Cerebellum (tissue), 4 donors: ENCODE measurements at places on chromosomes 7 and 10.
A peak's percentile ranks its signal among the peaks of the same experiment; 100 is the strongest.

GRCh38 chr10:13349463-13350274 lies 1.6 kb upstream of the SEPHS1 start:
- no peak for DNase-seq

GRCh38 chr7:23471106-23471859 lies 992 bp upstream of the IGF2BP3 start:
- no peak for DNase-seq

DNA sequence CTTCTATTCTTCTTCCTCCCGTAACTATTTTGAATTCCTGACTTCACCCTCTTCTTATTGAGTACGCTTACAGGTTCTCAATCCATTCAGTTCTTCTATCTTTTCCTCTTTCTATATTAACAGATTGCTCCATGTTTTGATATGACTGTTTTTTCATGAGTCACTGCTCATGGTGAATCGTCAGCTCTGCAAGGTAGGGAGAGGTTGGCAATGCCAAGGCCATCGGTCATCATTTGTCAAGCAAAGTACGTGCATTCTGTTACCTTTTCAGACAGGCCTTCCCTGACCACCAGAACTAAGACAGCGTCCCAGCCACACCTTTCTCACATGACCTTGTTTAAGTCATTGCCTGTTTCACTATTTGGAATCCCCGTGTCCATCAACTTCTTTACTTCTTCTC lies 1001.9 kb upstream of the SORCS1 start:
- no peak for DNase-seq

GRCh38 chr7:24702755-24703154 lies 54.5 kb downstream of the GSDME start:
- no peak for DNase-seq

- no peak for DNase-seq
These were observed 20.3 kb downstream of the C10orf90 start for GRCh38 chr10:126650161-126650560.

GRCh38 chr10:100185364-100186252 lies at the start of gene ERLIN1:
Gene ERLIN1, minus strand, starts transcription at chr10:100186029. Its CDS starts 403 bp downstream, at chr10:100185626.
- DNase-seq: peak; percentile 92

DNA sequence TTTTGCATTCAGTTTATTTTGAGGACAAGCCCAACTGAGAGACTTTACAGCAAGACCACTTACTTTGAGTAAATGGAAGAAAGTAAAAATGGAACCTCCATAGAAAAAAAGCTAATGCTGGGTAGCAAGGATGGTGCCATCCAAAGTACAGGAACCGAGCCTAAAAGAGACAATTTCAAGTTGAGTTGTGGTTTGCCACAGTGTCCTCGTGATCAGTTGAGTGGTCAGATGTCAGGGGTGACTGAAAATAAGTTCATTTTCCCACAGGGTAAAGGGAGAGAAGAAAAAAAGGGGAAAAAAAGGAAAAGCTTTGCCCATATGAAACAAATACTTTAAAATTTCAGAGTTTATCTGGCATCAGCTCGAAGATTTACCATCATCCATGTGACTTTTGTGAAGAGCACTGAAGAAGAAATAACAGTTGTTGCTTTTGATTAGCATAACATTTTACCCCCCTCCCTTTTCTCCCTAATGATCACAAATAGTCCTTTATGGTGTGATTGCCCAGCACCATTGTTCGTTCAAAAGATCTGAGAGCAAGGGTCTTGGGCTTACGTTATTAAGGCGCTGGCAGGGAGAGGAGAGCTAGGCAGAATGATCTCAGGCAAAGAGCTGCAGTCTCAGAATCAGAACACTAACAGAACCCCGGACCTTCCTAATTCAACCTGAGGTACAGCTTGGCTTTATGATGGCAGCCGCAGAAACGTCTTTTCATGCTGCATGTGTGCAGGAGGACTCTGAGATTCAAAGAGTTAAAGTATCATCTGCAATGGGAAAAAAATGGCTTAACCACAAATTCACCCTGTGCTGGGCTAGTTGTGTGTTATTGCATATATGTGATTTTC lies 338.1 kb downstream of the RNLS start:
- no peak for DNase-seq

DNA sequence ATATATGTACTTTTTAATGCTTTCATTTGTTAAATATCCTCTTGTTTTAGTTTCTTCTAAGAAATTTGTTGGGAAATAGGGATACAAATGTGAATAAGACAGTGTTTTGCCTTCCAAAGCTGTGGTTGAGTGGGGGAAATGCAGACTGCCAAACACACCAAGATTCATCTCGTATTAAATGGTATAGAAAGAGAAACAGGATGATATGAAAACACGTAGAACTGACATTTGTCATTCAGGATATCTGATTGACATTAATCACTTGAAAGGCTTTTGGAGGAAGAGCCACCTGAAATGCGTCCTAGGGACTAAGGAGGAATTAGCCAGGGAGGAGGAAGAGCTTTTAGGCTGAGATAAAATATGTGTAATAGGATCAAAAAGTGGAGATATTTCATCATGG lies 287.4 kb upstream of the SEMA3C start:
- DNase-seq: no peak

DNA sequence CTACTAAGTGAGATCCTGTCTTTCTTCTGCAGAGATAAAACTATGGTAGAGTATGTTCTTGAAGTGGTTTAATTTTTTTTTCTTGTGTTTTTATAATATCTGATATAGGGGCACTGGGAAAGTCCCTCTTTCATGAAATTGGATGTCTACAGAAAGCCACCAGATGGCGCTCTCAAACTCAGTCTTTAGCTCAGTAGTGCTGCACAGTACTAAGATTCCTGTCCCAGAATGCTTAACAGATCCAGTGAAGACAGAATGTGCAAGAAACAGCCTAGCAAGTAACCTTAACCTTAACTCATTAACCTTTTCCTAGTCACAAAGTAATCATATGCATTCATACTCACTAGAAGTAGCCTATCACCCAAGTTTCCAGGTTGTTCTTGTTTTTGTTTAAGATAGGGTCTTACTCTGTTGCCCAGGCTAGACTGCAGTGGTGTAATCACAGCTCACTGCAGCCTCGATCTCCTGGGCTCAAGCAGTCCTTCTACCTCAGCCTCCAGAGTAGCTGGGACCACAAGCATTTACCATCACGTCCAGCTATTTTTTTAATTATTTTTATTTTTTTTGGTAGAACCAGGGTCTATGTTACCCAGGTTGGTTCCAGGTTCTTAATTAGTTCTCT lies 56.7 kb downstream of the IDE start:
- peak; percentile 55 for DNase-seq

- no peak for DNase-seq
These were observed 25.2 kb upstream of the WNT16 start for GRCh38 chr7:121303422-121304101.

- no peak for DNase-seq
These were observed 11.2 kb downstream of the LRIT2 start for GRCh38 chr10:84214046-84214572.

DNA sequence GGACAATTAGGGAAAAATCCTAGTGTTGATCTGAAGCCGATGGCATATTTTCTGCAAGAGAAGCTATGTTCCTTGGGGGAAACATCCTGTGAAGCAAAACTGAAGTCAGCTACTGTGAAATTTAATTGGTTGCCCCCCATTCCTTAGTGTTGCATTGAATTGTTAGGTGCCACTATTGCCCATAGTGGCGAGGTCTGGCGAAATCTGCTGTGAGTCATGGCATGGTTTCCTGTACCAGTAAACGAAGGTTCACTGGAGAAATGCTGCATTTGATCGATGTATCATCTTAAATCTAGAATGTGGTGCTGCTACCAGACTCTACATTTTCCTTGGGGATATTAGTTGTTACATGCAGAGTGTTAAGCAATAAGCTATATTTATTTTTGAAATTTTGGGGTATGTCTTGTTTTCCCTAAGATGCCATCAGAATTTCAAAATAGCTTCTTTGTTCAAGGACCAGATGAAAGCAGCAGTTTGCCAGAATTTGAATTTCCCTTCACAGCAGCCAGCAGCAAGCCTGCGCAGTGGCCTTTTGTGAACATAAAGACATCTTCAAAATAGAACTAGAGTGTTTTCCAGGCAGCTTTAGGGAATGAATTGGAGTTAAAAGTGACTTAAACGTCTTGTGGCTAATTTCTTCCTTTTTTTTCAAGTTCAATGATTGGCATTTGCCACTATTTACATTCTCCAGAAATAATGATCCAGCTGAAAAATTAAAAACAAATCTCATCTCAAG lies 348.6 kb upstream of the COBL start:
- no peak for DNase-seq

GRCh38 chr7:29204491-29205272 lies 10.1 kb downstream of the CHN2 start:
- no peak for DNase-seq

- DNase-seq: no peak
These were observed 73.8 kb upstream of the CHCHD3 start for GRCh38 chr7:133155642-133156041.

DNA sequence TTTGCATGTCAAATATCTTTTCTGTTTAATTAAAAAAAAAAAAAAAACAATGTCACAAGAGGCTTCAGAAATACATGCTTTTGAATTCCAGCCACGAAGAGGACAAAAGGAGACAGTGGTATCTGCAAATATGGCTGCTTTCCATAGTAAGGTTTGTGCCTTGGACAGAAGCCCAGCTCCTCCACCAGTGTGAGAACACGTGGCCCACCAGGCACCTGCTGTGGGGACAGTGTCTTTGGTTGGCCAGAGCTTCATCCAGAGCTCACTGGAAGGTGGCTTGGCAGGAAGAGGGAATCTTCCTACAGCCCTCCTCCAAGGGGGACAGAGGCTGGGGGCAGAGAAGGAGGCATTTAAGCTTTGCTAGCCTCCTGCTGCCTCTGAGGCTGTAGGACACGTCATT lies 144.6 kb downstream of the GLCCI1 start:
- peak; percentile 41 for DNase-seq

DNA sequence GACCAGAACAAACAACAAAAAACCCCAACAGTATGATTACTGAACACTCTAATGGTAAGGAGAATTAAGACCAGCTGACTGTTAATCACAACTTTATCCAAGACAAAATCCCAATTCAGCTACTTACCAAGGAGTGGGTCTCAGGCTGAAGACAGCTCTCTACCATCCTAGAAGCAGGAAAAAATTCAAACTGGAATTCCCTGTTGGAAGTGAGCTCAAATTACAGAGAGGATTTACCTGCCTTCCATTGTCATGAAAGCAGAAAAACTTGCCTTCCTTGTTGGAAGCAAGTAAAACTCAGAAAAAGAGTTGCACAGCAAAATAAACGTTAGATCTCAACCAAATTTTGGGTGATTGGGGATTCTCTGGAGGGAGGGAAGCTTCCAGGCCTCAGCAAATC lies 20.9 kb downstream of the SPAM1 start:
- DNase-seq: no peak

- no peak for DNase-seq
These were observed 66.3 kb downstream of the SHOC2 start for GRCh38 chr10:110985497-110986275.

GRCh38 chr7:1059200-1060091 lies 15.1 kb downstream of the GPR146 start:
- no peak for DNase-seq

DNA sequence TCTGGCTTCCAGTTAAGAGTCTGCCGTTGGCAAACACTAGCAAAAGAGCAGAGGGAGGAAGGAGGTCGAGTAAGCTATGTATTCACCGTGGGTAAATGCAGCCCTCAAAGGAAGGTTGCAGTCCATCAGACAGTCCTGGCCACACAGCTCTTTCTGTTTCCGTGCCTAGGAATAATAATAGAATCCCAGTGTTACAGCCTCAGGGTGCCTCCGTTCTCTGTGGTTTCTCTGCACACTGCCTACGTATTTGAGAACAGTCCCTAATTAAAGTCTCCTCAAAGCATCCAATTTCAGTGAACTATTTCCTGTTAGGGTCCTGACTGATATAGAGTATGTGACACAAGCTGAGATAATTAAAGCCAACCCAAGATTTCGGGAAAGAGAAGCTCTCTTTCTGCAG lies 176.7 kb downstream of the GPAM start:
- DNase-seq: no peak

DNA sequence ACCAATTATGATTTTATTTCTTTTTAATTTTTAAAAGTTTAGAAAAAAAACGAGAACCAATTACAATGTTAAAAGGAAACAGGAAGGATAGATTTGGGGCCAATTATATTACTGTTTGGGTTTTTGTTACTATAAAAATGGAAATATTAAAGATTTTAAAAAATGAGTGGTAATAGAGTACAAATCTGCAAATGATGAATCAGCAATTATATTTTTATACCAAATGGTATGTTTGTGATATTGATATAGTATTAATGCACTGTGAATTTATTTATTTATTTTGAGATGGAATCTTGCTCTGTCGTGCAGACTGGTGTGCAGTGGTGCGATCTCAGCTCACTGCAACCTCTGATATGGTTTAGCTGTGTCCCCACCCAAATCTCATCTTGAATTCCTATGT lies 11.5 kb upstream of the GARIN1A start:
- no peak for DNase-seq

- DNase-seq: no peak
These were observed 108.0 kb downstream of the PDE1C start for GRCh38 chr7:31962246-31962645.

DNA sequence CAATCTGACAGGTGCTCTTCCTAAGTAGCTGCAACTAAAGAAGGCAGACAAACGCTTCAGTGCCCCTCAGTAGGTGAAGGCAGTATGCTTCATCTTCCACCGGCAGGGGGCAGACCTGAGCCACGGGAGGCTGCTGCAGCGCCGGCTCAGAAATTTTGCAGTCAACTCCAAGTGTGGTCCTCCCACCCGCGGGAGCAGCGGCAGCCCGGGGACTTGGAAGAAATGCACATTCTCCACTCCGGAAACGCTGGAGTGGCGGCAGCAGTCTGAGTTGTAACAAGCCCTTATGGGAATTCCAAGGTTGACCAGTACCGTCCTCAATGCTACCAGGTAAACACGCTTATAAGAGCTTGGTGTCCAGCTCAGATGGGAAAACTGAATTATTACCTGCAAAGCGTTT lies 3.4 kb downstream of the IGFBP3 start:
- peak; percentile 58 for DNase-seq

- DNase-seq: no peak
These were observed 141.0 kb downstream of the DKK1 start for GRCh38 chr10:52455098-52455497.

DNA sequence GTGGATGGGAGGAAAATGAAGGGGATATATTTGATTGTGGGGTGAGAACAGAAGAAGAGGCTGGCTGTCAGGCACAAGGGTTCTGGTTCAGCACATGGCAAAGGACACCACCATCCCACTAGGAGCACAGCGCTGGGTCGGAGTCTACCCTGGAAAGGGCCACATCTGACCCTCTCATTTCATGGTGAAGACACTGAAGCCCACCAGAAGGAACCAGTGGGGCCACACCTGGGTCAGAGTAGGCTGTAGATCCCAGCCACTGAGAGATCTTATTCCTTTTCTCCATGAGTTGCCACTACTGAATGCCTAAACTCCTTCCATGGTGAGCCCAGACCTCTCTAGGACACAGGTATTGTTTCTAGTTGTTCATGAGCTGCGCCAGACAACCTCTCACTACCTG lies 25.8 kb downstream of the SFTPD start:
- DNase-seq: no peak

GRCh38 chr10:125159932-125160855 lies at the start of gene CTBP2:
Gene CTBP2, minus strand, starts transcription at chr10:125160563.
- DNase-seq: peak; percentile 70

- DNase-seq: no peak
These were observed 10.8 kb downstream of the ZNF394 start for GRCh38 chr7:99489235-99489634.
